ENCODE measurements at places on chromosomes 12 and 14.

GRCh38 chr14:33570694-33571310 lies 380.1 kb downstream of the EGLN3 start:
- no peak for DNase-seq

GRCh38 chr12:3961591-3961990 lies 88.4 kb upstream of the PARP11 start:
- DNase-seq, result no peak

DNA sequence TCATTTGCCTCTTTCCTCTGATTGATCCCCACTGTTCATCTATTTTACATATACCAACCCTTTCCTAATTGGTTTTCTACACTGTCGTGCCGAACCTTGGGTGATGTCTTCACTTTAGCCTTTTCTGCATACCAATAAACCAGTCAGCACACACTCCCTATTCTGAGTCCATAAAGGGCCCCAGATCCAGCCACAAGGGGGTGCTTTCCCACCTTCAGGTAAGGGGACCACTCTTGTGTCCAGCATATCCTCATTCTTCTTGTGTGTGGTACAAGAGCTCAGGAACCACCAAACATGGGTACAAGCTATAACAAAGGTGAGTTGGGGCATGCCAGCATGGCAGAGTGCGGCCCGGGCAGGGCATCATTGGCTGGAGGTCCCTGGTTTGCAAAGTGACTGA lies 859.8 kb downstream of the FSCB start:
- no peak for DNase-seq

- no peak for DNase-seq
Observed at GRCh38 chr12:132404951-132405741, 75.8 kb upstream of the GALNT9 start.

- no peak for DNase-seq
Observed at GRCh38 chr12:68784015-68784414, 24.0 kb upstream of the MDM2 start.

- no peak for DNase-seq
Observed at GRCh38 chr14:105888784-105889665, 362.6 kb downstream of the TMEM121 start.

DNA sequence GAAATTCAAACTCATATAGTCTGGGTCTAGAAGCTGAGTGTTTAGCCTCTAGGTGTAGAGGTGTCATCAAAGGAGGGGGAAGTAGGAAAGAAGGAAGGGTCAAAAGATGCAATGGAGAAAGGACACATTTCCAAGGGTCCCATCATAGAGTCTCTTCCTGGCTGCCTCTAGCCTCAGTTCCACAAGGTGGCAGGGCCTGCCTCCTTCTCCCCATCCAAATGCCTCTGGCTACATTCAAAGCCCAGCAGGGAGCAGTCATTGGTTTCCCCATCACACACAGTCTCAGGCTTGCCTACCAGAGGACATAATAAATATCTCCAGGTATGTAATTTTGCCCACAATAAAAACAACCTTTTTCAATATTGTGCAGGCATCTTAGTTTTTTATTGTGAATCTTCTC lies 2.1 kb upstream of the CCT2 start:
- DNase-seq, result no peak

GRCh38 chr12:99709116-99709515 lies 61.6 kb downstream of the GARIN6 start:
- DNase-seq, result no peak

GRCh38 chr12:27616356-27617142 lies 79.7 kb upstream of the REP15 start:
- no peak for DNase-seq

GRCh38 chr14:105198588-105198987 lies 17.5 kb upstream of the NUDT14 start:
- DNase-seq, result no peak

DNA sequence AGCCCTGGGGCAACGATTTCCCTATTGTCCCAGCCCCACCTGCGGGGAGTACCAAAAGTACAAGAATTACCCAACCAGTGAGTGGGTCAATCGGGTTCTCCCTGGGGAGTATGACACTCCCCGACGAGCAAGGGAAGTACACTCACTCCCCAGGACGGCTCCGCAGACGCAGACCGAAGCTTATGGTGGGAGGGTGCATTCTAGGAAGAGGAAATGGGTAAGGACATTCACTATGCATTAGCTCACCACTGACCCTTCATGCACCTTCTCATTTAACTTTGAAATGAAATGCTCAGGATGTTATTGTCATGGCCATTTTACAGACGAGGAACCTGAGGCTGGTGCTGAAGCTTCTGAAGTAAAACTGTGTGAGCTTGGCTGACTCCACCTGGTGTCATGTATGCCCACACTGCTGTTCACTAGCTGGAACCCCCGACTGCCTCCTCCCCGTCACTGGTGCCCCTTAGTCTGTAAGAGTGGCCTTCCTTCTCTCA lies 45.8 kb upstream of the TMED10 start:
- no peak for DNase-seq

DNA sequence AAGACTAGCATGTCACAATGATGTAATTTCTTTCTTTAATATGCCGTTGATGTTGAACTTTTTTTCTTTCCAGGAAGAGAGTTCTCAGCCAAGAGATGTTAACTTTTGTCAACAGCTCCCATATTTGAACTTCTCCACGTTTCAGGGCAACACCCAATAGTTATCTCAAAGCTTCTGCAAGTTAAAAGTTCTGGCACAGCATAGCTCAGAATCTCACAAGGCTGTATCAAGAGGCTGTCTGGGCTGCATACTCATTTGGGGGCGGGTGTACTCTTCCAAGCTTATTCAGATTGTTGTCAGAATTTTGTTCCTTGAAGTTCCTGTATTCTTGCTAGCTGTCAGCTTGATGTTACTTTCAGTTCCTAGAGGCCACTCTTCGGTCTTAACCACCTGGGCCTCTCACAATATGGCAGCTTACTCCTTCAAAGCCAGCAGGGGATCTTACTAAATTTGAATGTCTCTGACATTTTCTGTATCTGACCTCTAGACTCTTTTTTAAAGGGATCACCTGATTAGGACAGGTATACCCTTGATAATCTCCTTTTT lies 38.9 kb downstream of the KCNC2 start:
- no peak for DNase-seq

DNA sequence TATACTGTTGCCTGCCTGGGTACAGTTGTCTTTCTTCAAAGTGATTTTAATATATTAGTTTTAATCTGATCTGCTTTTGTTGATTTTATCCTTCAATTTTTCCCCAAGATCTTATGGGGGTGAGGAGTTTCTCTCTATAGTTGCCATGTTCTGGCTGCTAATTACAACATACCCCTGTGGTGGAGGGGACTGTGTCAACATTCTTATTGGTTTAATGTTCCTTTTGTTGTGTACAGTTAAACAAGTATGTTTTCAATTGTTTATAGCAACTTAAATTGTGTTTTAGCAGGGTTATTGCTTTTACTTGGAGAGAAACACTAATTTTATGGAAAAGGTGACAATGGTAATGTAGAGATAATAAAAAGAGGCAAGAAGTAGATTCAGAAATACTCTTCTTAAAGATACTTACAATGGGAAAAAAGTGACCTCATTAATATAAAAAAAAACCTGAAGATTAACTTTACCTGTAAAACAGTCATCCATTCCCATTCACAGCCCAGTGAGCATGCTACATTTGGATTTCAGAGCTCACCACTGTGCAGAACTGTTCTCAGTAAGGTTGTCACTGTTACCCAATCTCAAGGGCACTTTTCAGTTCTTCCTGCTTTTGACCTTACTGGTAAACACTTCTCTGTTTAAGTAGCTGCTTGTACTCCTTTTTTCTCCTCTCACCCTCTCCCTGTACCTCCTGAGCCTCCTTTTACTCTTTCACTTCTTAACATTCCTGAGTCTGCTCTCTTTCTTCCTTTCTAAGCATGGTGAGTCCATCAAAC lies 8.1 kb upstream of the LRRK2 start:
- no peak for DNase-seq

- no peak for DNase-seq
Observed at GRCh38 chr12:25347716-25348592, 97.2 kb upstream of the KRAS start.

GRCh38 chr12:72256725-72257124 lies 15.4 kb upstream of the TRHDE start:
- no peak for DNase-seq

GRCh38 chr12:57039016-57039798 lies 10.7 kb downstream of the MYO1A start:
- no peak for DNase-seq

DNA sequence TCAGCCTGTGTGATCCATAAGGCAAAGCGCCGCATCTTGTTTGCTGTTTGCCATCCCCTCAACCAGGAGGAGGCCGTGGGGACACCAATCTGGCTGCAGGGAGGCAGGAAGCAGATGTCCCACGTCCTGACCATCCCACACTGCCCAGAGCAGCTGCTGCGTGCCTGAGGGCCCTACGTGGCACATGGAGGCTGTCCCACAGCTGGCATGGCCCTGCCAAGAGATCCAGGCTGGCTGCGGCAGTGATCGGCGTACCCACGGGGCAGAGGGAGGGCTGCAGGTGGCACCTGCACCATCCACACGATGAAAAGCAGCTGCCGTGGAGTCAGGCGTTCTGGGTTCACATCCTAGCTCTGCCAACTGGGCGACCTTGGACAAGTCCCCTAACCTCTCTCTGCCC lies 42.0 kb downstream of the NCOR2 start:
- DNase-seq, result no peak

DNA sequence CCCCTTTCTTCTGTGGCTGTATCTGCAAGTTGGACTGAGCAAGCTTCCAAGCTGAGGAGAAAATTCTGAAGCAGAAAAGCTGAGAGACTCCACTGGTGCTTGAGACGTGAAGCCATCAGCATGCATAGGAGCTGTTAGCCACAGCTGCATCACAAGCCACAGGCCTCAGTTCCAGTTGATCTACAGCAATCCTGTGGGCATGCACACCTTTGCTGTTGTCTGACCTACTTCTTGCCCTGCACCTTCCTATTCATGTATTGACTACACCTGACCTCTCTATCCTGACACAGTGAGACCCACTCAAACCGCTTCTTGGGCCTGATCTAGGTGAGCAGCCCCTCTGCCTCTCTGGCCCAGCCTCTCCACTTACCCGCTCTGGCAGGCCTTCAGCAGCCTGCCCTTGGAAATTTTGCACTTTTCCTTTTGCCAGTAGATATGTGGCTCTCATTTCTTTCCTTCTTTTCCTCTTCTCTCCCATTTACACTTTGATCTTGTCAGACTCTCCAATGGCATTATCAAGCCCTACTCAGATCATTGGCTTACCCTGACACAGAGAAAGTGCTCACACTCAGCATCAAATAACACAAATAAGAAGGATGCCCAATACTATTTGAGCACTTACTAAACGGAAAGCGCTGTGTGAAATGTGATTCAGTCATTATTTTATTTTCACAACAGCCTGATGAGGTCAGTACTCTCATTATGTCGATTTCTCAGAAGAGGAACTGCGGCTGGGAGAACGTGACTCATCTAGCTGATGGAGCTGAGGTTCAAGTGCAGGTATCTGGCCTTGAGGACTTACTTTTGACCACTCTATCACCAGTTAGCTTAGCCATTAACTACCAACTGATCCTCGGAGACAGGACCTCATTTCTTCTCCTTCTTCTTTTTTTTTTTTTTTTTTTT lies 21.9 kb upstream of the PTGR2 start:
- DNase-seq, result no peak

DNA sequence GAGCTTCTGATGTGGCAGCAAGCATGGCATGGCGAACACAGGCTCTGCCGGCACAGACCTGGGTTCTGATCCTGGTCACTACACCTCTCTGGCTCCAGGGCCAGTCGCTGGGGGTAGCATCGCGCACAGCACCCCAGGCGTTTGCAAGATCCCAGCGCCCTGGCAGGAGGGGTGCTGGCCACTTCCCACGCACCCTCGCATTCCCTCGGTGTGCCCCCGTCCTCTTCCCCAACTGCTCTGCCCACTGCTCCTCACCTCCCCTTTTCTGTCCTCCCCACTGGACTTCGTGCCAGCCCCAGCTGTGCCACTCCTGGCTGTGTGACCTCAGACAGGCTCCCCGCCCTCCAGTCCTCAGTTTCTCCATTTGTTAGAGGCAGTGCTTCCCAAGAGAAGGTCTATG lies 2.8 kb downstream of the CDK2AP1 start:
- no peak for DNase-seq

GRCh38 chr12:106301611-106302321 lies 767 bp upstream of the TCP11L2 start:
- no peak for DNase-seq

GRCh38 chr12:18422871-18423270 lies 161.6 kb downstream of the PIK3C2G start:
- no peak for DNase-seq

DNA sequence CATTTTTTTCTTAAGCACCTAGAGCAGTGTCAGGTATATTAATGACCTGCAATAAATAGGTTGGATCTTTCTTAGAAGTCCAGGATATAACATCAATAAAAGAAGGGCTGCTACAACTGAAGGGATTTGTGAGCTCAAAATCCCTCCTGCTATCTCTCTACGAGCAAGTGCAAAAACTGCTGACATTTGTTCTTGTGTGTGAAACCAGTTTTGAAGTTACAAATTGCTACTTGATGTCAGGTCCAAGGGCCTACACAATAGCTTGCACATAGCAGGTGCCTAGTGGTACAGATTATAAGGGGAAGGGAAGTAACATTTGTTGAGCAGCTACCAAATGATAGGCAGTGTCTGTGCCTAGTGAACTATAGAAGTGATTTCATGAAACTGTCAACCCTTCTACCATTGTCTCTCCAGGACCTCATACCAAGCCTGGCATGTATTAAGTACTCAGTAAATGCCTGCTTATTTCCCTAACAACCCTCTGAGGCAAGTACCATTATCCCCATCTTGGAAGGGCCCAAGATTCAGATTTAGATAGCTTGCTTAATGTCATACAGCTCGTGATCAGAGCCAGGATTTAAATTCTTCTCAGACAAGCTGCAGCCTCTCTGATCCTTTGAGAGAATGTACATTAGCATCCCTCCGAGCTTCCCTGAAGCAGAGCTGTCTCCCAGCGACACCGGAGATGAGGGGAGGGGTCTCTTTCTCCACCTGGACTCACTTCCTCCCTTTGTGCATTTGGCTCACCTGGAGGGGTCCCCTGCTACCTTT lies 300.3 kb downstream of the ZFP36L1 start:
- DNase-seq, result no peak

GRCh38 chr14:85793533-85793932 lies 263.6 kb downstream of the FLRT2 start:
- no peak for DNase-seq

GRCh38 chr12:23756416-23756815 lies 193.1 kb downstream of the SOX5 start:
- no peak for DNase-seq
